ENCODE measurements at places on chromosomes 7 and 10. TPM values are rescaled to one million over a fixed set of nuclear protein-coding genes. Genes with fewer than 3 reads are reported as not detected.

DNA sequence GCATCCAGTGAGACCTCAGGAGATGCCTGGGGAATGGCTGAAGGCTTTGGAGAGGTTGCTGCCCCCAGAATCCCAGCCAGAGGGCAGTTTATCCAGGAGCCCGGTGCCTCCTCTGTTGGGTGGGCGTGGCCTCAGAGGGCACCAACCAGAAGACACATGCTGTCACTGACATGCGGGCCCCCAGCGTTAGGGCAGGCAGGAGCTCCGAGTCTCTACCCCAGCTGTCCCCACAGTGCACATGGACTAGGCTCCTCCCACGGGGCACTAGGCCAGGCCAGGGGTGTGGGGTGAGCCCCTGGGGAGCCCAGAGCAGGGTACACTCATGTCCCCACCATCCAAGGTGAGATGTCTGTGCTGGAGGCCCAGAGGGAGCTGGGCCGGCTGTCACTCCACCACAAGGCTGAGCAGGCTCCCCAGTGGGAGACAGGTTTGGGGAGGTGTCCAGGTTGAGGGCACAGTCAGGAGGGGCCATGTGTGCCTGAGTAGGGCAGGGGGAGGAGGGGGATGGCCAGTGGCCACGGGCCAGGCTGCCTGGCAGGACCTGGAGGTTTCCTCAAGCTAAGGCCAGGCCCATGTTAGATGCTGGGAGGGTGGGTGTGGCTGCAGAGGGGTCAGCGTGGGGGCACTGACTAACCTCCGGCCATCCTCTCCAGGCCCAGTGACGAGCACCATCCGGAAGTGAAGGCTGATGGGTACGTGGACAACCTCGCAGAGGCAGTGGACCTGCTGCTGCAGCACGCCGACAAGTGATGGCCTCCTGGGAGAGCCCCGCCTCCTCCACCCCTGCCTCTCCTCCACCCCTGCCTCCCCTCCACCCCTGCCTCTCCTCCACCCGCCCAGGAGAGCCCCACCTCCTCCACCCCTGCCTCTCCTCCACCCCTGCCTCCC is 131.3 kb downstream of the FAM53B start:
- no peak for DNase-seq

DNA sequence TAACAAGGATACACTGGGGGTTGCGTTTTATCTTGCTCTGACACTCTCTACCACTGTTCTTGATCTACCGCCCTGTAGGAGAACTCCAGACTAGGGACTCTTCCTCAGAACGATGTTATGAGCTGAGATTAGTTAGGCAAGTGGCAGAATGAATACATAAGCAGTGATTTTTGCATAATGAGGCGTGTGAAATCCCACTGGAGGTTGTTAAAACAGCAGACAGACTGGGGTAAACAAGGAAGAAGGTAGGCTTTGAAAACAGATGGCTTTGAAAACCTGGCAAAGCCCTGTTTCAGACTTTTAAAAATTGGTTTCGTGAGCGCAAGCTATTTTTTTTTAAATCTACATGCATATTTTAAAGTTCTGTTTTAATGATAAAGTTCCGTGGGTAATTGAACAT is 785.2 kb downstream of the TYW1 start:
- DNase-seq: no peak

The IL15RA gene
- 30.5 TPM for total RNA-seq

- no peak for DNase-seq
Observed at GRCh38 chr10:94293354-94293753, 69.4 kb downstream of the NOC3L start.

DNA sequence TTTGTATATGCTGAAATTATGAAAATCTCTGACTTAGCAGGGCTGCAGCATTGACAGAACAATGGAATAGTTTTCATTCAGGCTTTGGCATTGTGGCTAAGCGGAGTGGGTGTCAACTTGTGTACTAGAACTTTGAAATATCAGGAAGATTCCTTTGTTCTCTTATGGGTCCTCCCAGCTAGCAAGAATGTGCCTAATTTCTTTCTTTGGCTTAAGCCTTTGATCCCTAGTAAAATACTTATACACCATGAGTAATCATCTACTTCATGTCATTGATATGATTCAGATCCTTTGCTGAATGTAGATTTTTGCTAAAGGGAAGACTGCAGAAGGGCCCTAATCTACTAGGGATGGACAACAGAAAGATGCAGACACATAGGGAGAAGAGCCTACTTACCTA is 6.2 kb downstream of the AVL9 start:
- no peak for DNase-seq

The TACC2 gene
- total RNA-seq: 247 TPM

Data from right atrium auricular region (tissue), 2 donors.